ENCODE measurements at places on chromosomes 2 and 18.

DNA sequence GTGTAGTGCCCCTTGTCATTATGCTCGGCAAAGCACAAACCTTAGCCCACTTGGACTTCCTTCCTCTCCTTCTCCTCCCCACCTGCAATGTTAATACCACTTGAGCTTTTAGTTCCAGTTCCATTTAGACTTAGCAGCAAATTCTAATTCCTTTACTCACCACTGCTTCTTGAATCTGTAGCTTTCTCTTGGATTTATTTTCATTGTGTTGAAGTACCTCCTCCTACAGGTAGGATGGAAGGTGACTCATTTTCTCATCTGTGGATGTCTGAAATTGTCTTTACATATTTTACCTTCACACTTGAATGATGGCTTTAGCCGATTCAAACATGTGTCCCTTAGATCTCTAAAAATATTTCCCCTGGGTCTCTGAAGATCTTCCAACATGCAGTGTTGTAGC lies 32.8 kb upstream of the BIN1 start:
- no peak for DNase-seq

GRCh38 chr2:73931531-73932500 lies 5.1 kb downstream of the DGUOK start:
- DNase-seq, result peak; percentile 66

GRCh38 chr2:20446255-20446916 lies 488 bp upstream of the RHOB start:
- DNase-seq, result no peak

DNA sequence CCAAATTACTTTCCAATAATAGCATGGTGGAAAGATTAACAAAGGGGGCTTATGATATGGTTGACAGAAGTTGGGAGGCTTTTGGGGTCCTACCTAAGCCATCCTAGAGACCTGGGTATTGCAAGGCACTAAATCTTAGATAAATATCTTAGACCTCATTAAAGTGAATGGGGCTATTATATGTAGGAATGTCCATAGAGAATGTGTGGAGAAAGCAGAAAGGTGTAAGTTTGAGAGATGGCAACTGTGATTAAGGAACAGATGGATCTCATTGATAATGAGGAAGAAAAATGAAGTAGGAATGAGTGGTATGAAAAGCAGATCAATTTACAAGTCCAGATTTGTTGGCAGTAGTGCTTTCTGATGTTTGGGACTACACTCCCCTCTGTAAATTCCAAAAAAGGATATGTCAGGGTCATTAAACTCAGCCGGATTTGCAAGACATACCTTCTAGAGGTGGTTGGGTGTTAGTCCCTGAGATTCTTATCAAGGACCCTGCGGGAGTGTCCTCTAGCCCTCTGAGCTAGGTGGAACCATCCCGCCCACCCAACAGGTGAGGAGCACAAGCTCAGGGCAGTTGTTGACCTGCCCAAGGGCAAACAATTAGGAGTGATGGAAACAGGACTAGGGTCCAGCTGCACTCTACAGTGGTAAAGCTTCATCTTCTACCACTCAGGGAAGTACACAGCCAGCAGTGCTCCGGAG lies 12.1 kb downstream of the TCF7L1 start:
- DNase-seq, result no peak

DNA sequence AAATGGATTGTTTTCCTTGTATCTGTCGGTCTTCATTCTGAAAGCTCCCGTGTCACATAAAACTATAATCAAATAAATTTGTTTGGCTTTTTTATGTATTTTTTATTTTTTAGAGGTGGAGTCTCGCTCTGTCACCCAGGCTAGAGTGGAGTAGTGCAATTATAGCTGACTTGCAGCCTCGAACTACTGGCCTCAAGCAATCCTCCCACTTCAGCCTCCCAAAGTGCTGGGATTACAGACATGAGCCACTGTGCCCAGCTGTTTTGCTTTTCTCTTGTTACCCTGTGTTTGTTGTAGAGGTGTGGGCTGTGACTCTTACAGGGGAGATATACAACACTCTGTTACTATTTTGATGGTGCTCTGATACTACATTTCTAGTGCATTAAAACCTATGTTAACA lies 2.2 kb downstream of the GALM start:
- no peak for DNase-seq

- no peak for DNase-seq
Measured at GRCh38 chr2:215414674-215415073, 21.2 kb downstream of the FN1 start.

- no peak for DNase-seq
Measured at GRCh38 chr2:190831941-190832340, 48.7 kb upstream of the GLS start.

- DNase-seq, result no peak
Measured at GRCh38 chr2:185208261-185208660, 530.3 kb upstream of the FSIP2 start.

GRCh38 chr18:75016025-75016717 lies 192.8 kb downstream of the PTGR3 start:
- no peak for DNase-seq

DNA sequence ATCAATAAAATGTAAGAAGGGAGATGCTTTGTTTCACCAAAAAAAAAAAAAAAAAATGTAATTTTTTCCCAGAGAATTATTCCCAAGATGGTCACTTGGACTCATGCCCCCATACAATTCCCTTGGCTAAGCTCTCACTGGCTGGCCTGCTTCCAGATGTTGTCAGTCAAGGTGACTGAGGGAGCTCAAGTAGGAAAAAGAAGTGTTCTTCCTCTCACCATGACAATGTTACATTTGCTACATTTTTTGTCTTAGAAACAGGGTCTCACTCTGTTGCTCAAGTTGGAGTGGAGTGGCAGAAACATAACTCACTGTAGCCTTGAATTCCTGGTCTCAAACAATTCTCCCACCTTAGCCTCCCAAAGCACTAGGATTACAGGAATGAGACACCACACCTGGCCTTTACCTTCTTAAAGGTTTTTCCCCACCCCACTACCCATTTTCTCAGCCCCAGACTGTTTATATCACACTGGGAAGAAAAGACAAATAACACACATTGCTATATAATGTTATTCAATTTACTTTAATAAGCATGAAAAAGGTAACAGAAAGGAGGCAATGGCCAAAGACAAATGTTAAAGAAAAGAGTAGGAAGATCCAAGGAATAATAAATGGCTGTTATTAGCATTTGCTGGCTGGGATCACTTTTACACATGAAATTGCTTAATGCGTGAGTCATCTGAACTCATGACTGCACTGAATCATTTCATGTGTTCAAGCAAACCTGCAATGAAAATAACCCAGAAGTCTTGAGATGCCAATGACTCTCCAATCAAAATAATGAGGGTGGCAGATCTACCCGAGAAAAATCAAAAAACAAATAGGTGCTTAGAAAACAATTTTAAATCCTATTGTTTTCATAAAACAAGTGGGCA lies 45.2 kb downstream of the ACVR1 start:
- DNase-seq, result no peak

DNA sequence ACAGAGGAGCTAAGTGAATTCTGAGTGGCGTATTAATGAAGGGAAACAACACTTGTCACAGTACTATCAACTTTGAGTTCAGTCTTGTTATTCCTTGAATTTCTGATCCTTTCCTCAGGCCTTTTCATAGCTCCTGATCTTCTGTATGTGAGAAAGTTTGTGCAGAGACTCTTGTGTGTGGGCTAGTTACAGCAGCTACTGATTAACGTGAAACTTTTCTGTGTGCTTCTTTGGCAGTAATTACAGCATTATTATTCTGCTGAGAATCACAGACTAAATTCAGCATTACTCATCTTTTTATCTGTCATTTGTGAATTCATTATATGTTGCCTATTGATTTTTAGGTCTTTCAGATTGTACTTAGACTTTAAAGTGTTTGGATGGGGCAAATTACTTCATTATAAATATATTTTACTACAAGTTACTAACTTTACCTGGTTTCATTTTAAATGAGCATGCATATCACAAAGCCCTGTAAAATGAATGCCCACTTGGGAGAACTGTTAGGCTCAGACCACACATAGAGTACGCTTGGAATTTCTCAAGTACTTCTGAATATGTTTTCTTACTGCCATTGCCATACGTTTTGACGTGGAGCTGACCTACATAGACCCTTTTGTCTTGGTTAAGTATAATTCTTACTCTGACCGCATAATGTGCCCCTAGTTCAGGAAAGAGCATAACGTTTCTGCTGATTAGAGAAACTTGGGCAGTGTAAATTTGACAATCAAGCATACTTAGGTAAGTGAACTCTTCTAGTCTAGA lies 36.2 kb downstream of the CREB1 start:
- DNase-seq, result no peak

DNA sequence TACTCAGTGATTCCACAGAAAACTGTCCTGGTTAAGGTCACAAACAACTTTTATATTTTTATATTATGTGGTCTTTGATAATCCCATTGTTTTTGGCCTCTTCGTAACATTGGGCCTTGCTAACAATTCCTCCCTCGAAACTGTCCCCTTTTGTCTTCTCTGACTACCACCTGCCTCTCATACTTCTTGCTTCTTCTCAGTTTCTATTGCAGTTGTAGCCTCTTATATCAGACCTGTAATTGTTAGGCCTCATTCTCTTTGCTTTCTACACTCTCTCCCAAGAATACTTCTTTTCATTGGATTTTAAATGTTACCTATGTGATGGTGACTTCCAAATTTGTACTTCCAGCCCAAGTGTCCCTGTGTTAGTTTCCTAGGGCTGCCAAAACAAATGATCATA lies 44.7 kb downstream of the MC4R start:
- no peak for DNase-seq

GRCh38 chr18:48884306-48884705 lies 66.5 kb downstream of the SMAD7 start:
- no peak for DNase-seq

GRCh38 chr2:176582990-176583481 lies 313.8 kb downstream of the MTX2 start:
- DNase-seq, result no peak

DNA sequence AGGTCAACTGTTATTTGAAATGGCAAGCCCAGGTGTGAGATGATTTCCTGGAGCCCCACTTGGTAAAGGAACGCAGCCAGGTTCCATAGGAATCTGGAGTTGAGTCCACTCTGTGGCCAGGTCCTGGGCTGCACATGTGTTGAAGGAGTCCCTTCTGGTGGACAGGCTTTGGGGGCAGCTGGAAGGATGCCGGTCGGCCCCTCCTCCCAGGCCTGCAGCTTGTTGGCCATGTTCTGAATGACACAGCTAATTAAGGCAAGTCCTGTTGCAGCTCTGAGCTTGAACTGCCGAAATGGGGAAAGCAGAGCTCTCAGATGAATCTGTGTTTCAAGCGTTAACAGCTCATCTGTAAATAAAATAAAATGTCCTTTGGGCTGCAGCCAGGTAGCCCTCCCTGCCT lies 23.8 kb downstream of the EN1 start:
- no peak for DNase-seq

GRCh38 chr18:50662775-50663383 lies 103.0 kb downstream of the MAPK4 start:
- no peak for DNase-seq

DNA sequence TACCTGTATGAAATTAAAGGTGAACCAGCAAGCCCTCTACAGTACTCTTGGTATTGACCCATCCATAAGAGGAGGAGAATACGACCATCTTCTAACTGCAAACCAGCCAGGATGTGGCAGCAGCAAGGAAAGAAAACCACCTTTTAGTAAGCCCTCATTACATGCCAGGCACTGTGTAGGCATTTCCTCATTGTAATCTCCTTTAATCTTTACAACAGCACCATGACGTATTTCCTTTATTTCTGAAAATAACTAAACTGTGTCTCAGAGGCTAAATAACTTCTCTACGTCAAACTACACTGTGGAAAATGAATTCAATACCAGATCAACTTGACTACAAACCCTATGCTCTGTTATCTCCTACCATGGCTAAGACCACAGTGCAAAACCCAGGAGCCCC lies 18.2 kb downstream of the WDR35 start:
- no peak for DNase-seq

GRCh38 chr2:41711736-41712135 lies 336.1 kb upstream of the PKDCC start:
- no peak for DNase-seq

GRCh38 chr2:205678541-205679142 lies 3.7 kb upstream of the NRP2 start:
- no peak for DNase-seq

DNA sequence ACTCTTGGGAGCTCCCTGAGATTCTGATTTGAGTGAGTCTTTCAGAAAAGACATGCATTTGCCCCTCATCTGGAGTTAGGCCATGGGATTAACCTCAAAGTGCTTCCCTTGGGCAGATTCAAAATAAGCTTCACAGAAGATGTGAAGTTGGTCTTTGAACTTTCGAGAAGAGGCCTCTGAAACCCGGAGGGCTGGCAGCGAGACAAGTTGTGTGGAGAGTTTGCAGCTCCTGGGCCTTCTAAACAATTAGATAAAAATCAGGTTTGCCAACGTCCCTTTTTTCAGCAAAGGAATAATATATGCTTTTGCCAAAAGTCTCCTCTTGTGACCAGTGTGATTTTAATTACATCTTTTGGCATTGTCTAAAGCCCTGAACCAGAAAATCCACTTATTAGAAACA lies 489.7 kb downstream of the SOX11 start:
- DNase-seq, result no peak

DNA sequence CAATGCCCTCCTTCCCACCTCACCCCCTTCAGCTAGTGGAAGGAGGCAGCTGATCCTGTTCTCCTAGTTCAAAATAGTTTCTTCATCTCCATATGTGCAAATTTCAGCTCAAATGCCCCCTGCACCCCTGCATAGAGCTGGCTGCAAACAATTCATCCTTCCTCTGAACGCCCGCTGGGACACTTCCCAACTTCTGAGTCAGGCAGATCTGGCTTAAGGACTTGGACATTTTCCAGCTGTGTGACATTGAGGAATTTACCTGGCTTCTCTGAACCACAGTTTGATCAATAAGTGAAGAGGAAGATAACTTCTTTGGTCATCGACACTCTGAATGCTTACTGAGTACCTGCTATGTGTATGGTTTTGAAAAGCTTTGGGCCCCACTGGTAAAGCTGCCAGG lies 23.5 kb downstream of the PTGR3 start:
- no peak for DNase-seq

DNA sequence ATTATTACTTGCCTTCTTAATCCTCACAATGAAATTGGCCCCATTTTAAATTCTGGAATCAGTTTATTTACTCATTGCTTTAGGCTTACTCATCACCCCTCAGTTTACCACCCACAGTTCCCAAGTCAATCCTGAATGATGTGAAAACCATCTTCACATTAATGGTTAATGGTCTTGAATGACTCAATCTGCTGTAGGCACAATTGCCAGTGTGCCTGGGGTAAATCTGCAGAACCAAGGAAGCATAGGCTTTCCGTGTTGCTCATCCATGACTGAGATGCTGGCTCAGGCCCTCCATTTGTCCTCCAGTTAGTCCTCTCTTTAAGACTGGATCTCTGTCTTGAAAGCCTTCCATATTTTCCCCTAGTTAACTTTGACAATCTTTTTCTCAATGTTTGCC lies 164.5 kb downstream of the PMAIP1 start:
- DNase-seq, result no peak

Measured in activated CD4-positive, alpha-beta T cell treated with anti-CD3 and anti-CD28 coated beads for 48 hours (primary cell).